ENCODE measurements at places on chromosomes 5 and 9.

- peak; percentile 1 for DNase-seq
Measured at GRCh38 chr5:148125641-148126040, 42.7 kb upstream of the SPINK14 start.

DNA sequence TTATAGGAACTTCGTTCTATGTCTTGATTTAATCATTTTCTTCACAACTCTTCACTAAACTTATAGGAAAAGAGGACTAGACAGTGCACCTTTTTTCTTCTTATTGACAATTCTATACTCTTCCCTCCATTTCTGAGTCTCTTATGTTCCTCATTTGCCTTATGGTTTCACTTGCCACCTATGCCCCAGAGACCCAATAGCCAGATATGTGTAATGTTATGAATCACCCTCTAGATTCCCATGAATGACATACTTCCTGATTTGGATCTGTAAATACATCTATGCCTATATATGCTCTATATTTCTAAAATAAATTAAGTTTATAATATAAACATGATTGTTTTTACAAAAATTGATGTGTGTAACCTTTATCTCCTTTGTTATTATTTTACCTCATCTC is 514.1 kb upstream of the MEF2C start:
- DNase-seq, result no peak

DNA sequence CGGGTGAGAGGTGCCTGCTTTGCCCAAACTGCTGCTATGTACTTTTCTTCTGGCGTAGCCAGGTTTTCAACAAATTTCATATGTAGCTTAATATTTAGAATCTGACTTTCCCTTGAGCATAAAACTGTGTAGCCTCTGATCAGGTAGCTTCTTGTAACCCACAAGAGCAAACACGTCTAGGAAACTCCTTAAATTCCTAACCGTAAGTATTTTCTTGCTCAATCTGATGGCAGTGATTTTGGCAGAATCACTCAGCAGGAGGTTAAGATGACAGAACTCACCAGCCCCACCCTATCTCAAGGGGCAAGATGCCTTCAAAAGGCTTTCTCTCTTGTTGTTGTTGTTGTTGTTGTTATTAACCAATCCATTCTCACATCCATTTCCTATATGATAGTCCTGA is 20.8 kb downstream of the CKMT2 start:
- no peak for DNase-seq

DNA sequence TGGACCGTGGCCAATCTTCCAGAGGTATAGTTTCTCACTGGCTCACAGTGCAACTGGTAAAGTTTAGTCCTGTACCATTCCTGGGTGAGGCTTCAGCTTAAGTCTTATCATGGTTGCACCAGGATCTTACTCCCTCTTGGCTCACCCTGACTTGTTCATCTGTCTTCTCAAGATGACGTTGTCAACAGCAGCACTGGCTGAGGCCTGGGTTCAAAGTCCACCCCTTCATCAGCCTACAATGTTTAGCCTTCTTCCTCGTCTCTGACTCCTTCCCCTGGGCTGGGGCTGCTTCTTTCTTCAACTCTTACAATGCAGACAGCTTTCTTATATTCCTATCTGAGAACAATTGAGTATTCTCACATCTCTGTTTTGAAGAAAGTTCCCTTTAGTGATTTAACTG is 311.1 kb upstream of the CLINT1 start:
- DNase-seq, result no peak

DNA sequence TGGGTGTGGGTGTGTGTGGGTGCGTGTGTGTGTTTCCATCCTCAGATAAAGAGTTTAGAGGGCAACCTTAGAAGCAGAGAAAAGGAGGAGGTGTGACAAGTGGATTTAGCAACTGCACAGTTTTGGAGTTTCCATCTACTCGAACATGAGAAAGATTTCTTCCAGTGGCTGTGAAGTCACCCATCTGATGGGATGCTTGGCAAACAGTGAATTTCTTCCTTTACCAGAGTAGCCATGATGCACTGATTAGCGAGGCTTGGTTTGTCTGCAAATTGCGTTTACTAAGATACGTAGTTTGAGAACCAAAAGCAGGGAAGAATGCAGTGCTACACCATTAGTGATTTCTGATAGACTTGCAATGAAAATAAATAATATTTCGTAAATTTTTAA is 791 bp upstream of the STARD4 start:
- no peak for DNase-seq

- no peak for DNase-seq
Measured at GRCh38 chr5:179375236-179375685, 30.0 kb upstream of the ADAMTS2 start.

DNA sequence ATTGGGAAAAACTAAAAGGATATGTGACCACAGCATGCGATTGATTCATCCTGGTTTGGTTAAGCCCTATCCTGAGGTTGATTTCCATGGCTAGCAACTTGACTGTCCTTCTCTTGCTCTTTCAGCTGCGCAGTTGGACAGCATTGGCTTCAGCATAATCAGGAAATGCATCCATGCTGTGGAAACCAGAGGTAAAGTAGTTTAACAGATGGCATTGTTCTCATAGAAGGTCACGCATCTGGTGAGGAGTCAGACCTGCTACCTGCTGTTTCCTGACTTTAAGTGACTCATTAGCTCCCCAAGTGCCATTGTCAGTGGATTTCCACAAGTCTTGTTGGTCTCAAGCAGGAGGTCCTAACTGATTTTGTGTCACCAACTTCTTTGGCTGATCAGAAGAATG is 266.9 kb downstream of the ARHGAP26 start:
- no peak for DNase-seq

GRCh38 chr5:88236866-88237642 is 31.6 kb downstream of the TMEM161B start:
- DNase-seq, result no peak

DNA sequence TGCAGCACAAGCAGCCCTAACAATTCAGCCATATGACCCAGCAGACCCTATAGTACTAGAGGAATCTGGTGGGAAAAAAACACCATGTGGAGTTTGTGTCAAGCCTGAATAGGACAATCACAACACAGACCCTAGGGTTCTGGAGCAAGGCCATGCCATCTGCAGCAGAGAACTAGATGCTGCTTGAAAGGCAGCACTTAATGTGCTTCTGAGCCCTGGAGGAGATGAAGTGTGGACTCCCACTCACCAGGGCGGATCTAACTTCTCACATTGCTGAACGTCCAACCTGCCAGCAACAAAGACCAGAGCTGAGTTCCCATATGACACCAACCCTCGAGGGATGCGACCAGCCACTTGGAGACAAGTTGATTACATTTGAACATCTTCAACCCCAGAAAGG is 43.2 kb downstream of the GABBR2 start:
- DNase-seq, result no peak

GRCh38 chr5:148998174-148998797 is 64.6 kb downstream of the SH3TC2 start:
- DNase-seq, result no peak

DNA sequence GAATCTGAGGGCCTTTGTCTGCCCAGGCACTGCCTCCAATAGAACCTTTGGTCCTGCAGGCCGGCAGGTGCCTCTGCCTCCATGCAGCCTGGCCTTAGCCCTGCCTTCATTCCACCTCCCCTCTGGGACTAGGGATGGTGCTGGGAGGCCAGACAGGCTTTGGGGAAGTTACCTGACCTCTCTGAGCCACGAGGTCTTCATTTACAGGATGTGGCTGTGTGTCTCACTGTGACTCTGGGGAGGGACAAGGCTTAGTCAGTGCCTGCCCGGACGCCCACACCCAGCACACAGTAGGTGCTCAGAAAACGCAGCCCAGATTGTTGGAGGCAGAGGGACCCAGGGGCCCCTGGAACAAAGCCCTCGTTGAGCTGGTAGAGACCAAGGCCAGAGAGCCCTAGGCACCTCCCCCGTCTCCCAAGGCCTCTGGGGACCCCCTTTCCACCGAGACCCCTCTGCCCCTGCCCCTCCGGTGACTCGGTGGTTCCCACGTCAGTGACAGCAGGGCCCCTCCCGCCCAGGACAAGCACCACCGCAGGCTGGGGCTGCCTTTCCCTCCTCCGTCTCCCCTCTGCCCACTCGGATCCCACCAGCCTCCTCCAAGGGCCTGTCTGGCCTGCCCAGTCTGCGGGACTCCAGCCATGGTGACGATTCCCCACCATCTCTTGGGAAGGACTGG is 46.9 kb upstream of the EGFL7 start:
- DNase-seq, result no peak

- no peak for DNase-seq
Measured at GRCh38 chr5:142667831-142668230, 18.1 kb downstream of the FGF1 start.

- DNase-seq, result no peak
Measured at GRCh38 chr9:90394871-90395270, 247.8 kb downstream of the DIRAS2 start.

DNA sequence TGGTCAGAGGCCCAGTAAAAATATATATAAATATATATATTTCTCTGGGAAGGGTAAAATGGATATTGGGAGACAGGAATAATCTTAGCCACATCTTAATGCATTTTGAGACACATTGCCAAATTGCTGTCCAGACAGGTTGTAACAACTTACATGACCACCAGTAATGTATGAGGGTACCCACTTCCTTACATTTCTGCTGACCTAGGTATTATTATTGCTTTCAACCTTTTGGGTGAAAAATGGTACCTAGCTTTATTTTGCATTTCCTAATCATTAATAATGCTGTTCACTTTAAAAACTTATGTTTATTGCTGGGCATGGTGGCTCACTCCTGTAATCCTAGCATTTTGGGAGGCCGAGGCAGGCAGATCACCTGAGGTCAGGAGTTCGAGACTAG is 61.5 kb downstream of the MEGF10 start:
- no peak for DNase-seq

GRCh38 chr9:128459011-128459410 is 3.2 kb downstream of the ODF2 start:
- DNase-seq, result no peak

- DNase-seq, result no peak
Measured at GRCh38 chr9:93231121-93231694, 47.3 kb downstream of the WNK2 start.

DNA sequence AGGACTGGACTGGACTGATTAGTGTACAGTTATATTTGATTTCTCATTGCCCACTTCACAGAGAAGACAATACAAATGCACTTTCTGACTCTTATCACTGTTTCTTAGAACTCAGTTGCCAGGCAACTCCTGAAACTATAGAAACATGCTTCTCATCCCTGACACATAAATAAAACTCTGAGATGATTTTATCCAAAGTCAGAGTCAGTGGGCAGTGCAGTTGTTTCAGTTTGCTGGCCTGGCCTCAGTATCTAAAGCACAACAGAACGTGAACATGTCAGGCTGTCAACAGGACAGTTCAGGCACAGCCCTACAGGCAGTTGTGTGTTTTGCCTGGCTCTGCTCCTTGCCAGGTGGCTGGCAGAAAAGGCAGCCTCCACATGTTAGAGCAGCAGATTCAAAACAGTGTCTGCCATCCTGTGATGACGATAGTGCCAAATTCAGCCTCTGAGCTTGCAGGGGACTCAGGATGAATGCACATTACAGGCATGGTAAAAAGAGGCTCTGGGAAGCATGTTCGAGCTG is 65.1 kb upstream of the CCDC152 start:
- peak; percentile 6 for DNase-seq

- DNase-seq, result no peak
Measured at GRCh38 chr5:42591015-42591414, 165.6 kb upstream of the CCDC152 start.

DNA sequence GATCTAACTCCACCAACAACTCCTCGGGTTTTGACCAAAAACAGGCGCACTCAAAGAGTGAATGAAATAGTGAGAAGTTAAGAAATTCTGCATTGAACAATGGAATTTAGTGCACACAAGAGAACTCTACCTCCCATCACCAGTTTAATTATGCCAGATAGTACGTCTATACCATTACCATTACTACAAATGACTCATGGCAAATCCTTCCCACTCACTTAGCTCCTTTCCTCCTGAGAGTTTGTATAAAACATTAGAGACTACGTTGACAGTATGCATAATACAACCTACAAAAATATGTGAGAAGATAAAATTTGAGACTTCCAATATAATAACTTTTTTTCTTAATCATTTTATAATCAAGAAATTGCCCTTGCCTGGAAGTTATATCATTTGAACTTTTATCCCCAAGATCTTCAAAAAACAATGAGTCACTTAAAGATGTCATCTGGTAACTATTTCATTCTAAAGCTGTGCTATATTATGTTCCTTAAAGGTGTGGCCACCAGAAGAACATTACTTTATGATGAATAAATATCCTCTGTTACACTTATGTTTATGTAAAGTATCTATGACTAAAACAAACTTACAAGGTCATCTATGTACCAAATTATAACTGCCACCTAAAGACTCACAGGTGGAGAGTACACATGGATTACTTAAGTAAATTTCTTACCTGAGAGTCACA is 297.9 kb upstream of the PTGER4 start:
- no peak for DNase-seq

- DNase-seq, result no peak
Measured at GRCh38 chr5:15821506-15821905, 321.5 kb downstream of the FBXL7 start.

DNA sequence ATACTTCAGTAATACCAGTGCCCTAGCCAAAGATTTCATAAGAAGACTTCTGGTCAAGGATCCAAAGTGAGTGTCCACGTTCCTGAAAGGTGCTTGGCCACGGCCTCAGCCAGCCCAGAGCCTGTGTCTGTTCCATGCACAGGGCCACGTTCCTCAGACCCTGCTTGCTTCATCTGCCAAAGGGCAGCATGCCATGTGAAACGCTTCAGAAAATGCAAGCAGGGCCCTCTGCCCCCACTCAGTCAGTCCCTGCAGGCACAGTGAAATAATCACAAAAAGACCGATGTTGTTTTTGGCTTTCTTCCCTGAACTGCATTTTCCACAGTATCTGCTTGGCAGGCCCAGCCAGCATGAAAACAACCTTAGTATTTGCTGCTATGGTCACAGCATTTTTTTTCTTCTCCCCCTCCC is 85.5 kb upstream of the CTSL start:
- DNase-seq, result no peak

DNA sequence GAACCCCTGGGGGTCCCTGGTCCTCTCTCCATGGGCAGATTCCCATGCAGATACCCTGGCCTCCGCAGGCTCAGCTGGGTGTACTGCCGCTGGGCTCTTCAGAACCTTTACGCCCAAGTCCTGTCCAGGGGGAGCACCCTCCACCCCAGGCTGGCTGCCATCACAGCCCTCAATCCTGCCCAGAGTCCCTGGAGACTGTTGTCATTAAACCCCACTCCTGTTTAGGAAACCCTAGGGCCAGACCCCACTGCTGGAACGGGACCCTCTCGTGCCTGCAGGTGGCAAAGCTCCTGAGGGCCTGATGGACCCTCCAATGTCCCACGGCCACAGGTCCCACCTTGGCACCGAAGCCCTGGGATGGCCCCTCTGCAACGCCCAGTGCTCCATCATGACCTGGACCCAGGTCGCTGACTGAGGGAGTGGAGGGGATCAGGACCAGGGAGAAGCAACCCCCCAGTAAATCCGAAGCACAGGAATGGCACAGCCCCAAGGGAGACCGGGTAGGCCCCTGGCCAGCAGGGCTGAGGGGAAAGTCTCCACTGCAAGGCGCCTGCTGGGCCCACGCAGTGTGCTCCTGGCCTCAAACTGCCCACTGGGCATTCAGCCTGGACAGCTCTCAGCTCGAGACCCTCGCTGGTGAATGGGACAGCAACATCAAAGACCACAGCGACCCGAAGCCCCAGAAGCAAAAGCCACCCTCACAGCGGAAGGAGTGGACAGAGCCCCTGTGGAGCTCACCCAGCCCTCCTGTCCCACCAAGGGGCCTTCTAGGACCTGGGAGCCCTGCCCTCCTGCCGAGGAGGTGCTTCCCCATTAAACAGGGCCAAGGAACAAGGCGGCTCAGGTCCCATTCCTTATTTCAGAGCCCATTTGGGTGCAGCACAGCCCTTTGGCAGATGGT is 8.3 kb downstream of the ZDHHC11B start:
- DNase-seq, result no peak

GRCh38 chr5:158824241-158824882 is 275.4 kb downstream of the EBF1 start:
- no peak for DNase-seq

- no peak for DNase-seq
Measured at GRCh38 chr5:107451028-107451427, 219.7 kb downstream of the EFNA5 start.

Measured in COLO829 (cell line).